ENCODE measurements at places on chromosomes 5 and 9.

GRCh38 chr5:141654298-141654697, 3.1 kb upstream of the FCHSD1 start:
- DNase-seq, result no peak

- no peak for DNase-seq
These were observed 62.6 kb upstream of the SLC25A51 start for GRCh38 chr9:37966412-37967013.

DNA sequence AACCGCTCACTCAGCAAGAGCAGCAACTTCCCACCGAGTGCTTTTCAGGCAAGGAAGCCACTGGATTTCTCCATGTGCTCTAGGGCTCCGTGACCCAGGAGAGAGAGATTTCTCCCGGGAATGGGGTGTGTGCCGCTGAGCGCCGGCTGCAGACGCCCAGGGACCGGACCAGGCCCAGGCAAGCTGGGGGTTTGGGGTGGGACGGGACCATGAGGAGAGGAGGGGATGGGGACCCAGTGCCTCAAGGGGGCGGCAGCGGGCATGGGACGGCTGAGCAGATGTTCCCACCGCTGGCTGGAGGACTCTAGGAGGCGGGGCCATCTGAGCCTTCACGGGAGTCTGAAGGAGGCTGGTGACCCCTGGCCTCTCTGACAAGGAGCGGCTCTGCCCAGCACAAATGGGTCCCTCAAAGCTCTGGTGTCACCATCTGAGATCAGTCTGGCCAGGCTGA, 8.5 kb downstream of the LCN9 start:
- DNase-seq, result no peak

- DNase-seq, result no peak
These were observed 171.4 kb upstream of the DAP start for GRCh38 chr5:10932426-10932825.

- DNase-seq, result no peak
These were observed 93.3 kb upstream of the MAP1B start for GRCh38 chr5:72013766-72014624.

GRCh38 chr9:116605060-116605459, 82.0 kb upstream of the TRIM32 start:
- no peak for DNase-seq

DNA sequence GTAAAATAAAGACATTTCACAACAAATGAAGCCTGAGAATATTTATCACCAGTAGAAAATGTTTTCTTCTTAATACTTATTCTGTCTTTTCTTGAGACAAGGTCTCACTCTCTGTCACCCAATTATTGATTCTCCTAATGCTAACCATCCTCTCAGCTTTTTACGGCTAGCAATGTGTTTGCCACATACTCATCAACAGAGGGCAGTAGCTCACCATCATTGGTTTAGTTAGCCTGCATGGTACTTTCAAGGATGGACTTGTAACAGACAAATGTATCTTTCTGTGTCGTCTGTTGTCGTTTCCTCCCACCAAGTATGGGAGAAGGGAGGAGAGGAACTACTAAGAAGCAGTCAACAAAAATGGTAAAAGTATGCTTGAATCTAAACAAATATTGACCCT, 5.9 kb upstream of the ACO1 start:
- DNase-seq, result peak; percentile 73

DNA sequence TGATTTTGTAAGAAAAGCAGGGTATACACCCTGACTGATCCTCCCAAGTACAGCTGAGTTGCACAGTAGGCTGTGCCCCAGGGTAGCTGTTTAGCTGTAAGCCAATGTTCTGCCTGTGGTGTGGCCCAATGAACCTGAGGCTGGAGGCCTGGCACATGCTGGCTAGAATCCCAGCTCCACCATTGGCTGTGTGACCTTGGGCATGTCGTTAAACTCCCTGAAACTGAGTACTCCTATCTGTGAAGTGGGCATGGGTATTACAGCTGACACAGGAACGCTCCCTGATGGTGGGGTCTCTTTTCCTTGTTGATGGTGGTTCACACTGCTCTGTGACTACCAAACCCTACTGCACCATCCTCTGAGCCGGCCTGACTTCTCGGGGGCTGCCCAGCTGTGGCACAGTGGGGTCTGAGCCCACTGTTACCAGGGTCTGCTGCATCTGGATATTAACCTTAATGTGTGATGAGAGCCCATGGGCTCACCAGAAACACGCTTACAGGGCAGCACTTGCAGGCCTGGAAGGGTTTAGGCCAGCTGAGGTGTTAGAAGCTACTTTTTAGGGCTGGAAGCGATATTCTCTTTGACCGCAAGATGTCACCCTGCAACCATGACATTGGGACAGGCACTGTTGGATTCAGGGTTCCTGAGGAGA, 7.0 kb upstream of the GADD45G start:
- peak; percentile 31 for DNase-seq

GRCh38 chr9:81596679-81597418, 92.5 kb downstream of the TLE1 start:
- no peak for DNase-seq

GRCh38 chr9:27413511-27414219, 110.4 kb upstream of the IFNK start:
- no peak for DNase-seq

DNA sequence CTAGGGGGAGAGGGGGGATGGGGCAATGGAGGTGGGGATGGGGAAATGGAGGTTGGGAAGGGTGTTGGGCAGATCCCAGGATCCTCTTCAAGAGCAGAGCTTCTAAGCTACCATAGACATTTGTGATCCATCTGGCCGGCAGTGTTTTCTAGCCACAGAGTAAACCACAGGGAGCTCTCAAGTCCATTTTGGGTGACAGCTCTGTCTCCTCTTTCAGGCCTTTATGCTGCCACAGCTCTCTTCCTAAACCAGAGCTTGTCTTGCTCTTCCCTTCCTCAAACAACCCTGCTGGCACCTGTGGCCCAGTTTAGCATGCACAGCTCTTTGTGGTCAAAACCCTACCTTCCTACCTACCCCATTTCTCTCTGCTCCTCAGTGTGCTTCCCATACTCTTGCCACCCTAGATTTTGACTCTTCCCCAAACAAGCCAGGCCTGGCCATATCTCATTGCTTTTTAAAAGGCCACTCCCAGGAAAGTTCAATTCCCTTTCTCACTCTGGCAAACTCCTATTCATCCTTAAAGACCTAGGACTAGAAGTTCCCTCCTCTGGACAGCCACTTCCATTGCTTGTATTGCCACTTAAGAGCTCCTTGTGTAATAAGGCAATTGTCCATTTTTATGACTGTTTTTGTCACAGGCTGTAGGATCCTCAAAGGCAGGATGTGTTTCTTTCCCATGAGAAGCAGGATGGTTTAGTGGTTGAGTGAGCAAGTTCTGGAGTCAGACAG, 84.3 kb upstream of the PANK3 start:
- DNase-seq, result no peak

DNA sequence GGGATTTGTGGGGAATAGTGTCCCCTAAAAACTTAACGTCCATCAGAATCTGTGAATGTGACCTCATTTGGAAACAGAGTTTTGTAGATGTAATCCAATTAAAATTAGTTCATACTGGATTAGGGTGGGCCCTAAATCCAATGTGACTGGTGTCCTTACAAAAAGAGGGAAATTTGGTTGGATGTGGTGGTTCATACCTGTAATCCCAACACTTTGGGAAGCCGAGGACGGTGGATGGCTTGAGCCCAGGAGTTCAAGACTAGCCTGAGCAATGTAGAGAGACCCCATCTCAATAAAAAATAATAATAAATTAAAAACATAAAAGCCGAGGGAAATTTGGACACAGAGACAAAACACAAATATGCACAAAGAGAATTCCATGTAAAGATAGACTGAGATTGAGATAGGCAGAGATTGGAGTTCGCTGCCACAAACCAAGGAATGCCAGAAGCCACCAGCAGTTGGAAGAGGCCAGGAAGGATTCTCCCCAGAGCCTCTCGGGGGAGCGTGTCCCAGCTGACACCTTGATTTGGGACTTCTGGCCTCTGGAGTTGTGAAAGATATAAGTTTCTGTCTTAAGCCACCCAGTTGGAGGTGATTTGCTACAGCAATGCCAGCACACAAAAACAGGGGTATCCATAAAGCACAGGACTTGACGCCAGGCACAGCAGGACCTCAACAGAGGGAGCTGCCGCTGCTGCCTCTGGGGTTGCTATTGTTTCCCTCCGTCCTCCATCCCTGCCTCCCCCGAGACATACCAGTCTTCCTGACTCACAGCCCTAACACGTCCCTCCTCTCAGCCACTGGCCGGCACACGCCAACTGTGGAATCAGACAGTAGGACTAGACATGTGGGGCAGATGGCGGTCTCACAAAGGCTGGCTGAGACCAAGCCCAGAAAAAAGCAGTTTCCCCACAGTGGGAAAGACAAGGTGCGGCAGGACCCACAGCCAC, 73.8 kb upstream of the IL17B start:
- no peak for DNase-seq

GRCh38 chr9:133320421-133320881, 15.5 kb downstream of the SURF6 start:
- no peak for DNase-seq

Data from HFF-Myc (cell line).